NCI-H1092 (cell line): ENCODE measurements at places on chromosomes 6 and 20.

DNA sequence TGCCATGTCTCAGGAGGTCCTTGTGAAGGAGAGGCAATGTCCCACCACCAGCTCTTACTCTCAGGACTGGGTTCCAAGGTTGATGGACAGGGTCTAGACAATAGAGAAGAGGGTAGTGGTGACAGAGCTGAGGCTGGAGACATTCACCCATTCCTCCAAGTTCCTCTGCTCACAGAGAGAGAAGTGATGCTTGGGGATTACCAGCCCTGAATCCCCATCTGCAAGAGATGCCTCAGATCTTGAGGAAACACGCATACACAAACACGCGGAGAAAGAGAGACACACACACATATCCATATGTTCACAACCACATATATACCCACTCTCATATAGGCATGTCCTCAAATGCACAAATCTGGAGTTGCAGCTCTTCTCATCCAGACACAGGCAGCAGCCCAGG is 15.2 kb upstream of the CD83 start:
- DNase-seq = no peak

- DNase-seq = no peak
These were observed 10.5 kb upstream of the ANGPT4 start for GRCh38 chr20:926670-927069.

DNA sequence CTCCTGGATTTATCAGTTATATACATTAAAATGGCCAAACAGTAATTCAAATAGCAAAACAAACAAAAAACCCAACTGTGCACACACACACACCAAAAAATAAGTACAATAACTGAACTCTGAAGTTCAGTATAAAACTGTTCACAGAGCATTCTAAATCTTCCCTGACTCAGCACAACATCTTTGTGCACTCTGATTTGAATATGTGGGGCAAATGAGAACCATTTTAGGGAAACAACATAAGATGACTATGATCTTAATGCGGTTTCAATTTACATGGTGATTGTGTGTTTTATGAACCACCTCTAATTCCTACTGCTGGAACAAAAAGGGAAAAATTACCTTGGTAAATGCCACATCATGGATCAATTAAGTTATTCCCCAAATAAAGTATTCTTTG is 41.7 kb downstream of the PLAGL1 start:
- DNase-seq = no peak

- no peak for DNase-seq
These were observed 160.8 kb upstream of the RNF24 start for GRCh38 chr20:4176187-4176586.

- no peak for DNase-seq
These were observed 275.2 kb downstream of the PREX1 start for GRCh38 chr20:48552550-48552949.

DNA sequence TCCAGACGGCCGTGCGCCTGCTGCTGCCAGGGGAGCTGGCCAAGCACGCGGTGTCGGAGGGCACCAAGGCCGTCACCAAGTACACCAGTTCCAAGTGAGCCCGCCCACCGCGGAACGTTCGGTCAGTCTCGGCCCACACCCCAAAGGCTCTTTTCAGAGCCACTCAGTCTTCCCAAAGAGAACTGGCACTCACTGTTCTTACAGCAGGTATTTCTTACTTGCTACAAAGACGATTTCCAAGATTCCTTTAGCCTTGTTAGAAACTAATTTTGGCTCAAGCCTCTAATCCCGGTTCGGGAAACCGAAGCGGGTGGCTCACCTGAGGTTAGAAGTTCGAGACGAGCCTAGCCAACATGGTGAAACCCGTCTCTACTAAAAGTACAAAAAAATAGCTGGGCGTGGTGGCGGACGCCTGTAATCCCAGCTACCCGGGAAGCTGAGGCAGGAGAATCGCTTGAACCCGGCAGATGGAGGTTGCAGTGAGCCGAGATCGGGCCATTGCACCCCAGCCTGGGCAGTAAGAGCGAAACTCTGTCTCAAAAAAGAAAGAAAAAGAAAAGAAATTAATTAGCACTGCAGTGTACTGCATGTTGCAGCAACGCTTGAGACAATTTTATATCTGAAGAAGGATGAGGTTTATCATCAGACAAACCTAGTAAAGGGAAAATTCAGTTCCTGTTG is 73.1 kb downstream of the OR2B2 start:
- DNase-seq = no peak

DNA sequence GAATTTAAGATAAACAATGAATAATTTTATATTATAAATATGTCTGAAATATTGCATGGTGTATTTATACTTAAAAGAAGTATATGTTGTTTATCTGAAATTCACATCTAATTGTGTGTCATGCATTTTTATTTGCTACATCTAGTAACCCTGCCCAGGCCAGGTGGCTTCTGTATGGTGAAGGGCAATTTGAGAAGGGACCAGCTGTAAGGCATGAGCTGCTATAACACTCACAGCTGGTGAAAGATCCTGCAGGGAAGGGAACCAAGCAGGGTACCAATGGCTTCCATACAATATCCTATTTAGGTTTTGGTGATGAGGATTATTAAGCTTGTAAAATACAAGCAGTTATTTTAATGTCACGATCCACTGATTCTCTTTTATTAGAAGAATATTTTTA is 921.8 kb upstream of the GJE1 start:
- no peak for DNase-seq

DNA sequence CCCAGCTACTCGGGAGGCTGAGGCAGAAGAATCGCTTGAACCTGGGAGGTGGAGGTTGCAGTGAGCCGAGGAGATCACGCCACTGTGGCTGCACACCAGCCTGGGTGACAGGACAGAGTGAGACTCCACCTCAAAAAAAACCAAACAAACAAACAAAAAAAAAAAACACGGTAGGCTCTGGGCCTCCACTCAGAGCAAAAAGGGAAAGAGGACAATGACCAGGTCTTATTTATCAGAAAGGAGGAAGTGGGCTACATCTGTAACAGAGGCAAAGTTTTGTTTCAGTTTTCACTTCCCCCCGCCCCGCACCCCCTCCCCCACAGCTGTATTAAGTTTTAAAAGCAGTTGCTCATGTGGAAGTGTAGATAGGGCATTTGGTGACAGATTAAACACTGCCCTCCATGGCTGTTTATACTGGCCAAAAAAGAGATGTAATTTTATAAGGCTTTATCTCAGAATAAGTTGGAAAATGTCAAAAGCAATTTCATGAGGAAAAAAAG is 114.6 kb downstream of the RCAN2 start:
- DNase-seq = no peak

- no peak for DNase-seq
These were observed 198.5 kb upstream of the TAB2 start for GRCh38 chr6:149118737-149119653.

- DNase-seq = no peak
These were observed 48.2 kb downstream of the GMDS start for GRCh38 chr6:2197177-2197671.

DNA sequence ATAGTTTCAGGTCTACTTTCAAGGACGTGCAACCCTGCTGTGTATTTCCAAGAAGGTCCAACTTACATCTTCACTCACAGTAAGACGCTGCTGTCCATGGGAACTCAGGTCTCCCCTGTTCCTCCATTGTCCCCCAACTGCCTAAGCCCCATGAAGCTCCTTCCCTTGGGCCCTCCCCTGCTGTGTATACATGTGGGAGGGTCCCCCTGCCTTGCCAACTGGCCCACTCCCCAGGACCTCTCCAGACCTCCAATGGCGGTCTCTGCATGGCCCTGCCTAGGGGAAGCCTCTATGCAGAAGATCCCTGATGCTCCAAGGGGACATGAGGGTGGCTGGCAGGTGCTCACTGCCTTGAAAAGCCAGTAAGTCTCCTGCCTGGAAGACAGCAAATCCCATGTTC is 186.7 kb upstream of the CST7 start:
- DNase-seq = no peak

DNA sequence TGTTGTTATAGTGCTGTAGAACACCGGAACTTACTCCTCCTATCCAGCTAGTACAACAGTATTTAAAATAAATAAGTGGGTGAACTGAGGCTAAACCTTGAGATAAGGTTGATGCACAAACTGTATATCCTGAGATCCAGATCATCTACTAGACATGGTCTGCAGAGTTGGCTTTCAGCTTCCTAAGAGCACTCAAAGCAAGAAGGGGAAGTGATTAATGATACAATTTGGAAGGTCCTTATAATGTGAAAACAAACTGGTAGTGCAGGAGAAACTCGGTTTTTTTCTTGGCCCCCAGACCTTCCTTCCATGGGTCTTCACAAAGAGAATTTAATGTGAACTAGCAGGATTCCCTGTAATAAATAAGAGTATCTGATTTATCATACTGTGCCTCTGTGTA is 27.4 kb upstream of the RREB1 start:
- no peak for DNase-seq
